Calu3 (cell line): ENCODE measurements at places on chromosomes 2 and 18.

- DNase-seq, result no peak
Measured at GRCh38 chr18:79400591-79401381, 5.1 kb downstream of the NFATC1 start.

- DNase-seq, result no peak
Measured at GRCh38 chr2:7379799-7380198, 462.6 kb downstream of the RNF144A start.

DNA sequence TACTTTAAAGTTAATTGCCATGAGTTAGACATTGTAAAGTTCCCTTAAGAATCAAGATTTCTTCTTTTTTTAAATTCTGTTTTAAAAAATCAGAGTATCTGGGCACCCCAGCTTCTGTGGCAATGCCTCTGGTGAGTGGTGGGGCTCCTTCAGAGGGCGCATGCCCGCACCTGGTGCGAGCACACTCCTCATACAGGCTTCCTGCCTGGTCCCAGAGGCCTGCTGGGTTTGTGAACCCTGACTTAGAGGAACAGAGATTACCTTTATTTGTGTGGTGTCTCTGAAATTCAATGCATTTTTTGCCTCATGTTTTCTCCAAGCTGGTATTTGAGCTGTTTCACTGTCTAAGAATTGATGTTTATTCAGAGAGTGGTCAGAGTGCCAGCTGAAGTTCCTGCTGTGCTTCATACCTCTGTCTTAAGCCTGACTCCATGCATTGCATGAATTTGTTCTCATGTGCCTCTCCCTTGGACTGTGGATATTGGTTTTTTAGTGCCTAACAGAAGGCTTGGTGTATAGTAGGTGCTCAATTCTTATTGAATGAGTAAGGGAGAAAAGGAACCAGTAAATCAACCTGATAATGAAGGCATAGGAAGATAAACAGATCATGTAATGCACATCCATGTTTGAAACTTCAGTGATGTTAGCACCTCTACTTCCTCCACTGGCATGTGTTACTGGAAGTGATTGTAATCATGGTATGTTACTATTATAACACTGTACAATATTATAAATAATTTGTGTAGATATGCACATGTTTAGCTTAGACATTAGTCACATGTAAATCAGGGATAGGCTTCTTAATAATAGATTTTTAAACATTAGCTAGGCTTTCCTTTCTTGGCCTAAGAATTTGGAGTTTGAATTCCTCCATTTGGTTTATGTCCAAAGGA is 29.0 kb downstream of the PHLPP1 start:
- no peak for DNase-seq

DNA sequence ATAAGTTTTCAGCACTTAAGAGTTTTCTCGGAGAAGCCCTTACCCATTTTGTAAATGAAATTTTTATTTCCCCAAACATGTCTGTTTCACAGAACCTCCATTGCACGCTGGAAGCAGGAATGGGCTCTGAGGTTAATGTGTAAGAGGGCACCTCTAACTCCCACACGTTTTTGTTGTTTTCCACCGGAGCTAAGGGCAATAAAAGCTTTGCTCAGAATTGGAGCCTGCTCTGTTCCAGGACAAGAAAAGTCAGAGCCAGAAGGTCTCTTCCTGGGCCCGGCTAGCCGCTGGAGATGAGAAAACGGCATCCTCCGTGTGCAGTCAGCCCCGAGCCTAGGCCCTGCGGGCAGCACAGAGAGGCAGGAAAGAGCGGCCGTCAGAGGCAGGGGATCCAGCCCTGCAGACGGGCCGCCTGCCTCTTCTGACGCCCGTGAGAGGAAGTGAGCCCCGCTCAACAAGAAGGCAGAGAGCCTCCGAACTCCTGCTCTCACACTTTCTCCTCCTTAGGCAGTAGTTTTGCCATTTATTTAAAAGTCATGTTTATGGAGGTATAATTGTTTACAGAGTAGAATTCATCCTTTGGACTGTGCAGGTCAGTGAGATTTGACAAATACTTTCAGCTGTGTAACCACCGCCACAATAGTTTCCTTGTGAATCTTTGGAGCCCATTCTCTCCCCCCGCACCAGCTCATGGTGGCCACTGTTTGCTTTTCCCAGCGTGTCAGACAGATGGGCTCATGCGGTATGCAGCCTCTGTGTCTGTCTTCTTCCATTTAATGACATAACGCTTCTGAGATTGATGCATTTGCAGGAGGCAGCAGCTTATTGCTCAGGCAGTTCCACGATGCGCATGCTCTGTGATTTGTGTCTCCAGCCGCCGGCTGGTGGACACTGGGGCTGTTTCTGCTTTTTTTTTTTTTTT is 117.3 kb downstream of the GALR1 start:
- DNase-seq, result no peak

DNA sequence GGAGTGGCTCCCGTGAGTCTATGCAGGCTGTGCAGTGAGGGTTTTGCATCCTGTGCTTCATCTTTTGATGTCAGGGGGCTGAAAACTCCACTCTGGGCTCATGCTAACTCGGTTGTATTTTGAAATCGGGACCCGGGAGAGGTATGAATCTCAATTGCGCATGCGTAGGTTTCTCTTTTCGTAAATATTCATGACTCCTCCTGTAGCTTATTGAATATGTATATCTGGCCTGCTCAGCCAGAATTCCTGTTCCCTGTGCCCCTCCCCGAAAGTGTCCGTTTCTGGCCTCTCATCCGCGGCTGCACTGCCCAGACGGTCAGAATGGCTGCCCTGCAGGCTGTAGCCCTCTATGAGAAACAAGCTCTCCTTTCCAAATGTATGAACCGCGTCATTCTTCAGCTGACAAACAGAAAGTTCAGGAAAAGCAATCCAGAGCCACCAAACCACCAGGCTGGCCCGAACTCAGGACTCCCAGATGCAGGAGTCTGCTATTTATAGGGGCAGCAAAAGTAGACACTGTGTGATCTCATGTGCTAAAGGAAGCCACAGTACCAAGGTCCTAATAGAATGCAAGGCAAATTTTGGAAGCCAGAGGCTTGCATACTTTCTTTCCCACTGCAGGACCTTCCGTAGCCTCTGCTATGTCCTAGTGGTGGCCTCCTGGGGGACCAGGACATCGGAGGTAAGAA is 41.7 kb downstream of the AKAIN1 start:
- no peak for DNase-seq
